ENCODE measurements at places on chromosomes 2 and 18.

DNA sequence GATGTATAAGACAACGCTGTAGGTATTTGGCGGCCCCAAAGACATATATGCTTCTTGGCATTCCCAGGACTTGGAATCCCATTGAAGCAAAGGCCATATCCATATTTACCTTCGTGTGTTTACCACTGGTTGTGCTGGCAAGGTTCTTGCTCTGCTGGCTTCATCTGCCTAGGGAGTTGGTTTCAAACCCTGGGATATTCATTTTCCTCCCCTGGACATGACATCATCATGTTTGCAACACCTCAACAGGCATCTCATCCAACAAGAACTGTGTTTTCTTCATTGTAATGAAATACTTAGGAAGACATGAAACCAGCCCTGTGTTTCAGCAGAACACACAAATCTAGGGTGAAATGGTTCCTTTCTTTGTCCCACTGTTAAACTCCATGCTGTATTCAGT is 77.9 kb upstream of the PHLPP1 start:
- no peak for DNase-seq

GRCh38 chr2:10304458-10305253 is 2.0 kb downstream of the HPCAL1 start:
- DNase-seq = no peak

DNA sequence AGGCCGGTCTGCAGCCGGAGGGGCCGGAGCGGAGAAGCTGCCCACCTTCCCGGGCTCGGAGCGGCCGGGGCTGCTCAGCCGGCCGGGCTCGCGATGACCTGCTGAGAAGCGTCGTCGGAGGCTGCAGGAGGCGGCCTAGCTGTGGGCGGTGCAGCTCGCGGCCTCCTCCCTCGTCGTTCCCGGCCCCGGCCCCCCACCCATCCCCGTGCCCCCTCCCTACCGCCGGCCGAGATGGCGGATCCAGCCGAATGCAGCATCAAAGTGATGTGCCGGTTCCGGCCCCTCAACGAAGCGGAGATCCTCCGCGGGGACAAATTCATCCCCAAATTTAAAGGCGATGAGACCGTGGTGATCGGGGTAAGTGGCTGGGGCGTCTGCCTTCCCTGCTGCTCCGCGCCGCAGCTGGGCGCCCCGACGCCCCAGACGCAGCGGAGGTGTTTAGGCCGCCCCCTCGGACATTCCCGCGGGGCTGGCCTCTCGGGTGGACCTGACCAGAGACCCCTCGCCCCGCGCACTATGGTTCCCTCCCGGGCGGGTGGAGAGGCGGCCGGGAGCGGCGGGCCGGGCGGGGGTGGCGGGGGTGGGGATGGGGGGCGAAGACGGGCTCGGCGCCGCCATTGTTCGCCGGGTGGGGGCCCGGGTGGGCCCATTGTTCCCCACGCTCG is 492 bp downstream of the KIF5C start:
- DNase-seq = no peak

GRCh38 chr2:223251656-223252229 is 199.8 kb downstream of the KCNE4 start:
- no peak for DNase-seq

DNA sequence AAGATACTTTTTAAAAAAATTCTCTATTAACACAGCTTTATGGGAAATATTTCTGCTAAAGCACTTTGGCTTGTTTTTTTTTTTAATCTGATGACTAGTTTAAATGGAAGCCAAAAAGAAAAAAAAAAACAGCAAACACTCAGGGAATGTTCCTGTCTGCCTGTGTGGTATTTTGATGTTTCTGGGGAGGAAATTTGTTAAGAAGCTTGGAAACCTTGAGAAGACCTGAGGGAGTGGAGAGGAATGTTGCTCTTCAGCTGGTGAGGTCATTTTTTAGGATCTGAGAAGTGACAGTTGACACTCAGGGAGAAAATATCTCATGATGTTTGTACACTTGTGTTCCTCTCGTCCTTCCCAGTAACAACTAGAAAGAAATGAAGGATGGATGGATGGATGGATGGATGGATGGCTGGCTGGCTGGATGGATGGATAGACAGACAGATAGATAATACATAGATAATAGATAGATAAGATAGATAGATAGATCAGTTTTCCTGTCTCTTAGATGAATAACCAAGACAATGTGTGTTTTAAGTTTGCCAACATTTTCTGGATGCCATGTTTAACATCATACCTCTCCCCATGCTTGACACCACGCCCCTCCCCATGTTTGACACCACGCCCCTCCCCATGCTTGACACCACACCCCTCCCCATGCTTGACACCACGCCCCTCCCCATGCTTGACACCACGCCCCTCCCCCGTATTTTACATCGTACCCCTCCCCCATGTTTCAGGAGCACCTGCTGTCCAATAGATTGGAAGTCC is 84.8 kb downstream of the CTIF start:
- DNase-seq = no peak

- DNase-seq = no peak
These were observed 2.3 kb upstream of the TMEM150A start for GRCh38 chr2:85604568-85605339.

DNA sequence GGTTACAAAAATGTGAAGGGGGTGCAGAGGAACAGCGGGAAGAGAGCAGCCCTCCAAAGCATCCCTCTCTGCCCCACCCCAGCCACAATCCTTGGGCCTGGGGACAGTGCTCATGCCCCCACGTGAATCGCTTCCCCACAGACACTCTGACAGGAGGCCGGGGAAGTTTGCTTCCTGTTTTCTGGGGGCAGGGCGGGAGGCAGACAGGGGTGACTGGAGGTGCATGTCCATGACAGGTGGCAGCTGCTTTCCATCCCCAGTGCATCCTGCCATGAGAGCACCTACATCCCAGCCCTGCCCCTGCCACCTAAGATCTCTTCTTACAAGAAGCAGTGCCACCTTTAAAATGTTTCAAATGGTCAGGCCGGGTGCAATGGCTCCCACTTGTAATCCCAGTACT is 47.2 kb upstream of the UBE2F start:
- no peak for DNase-seq

GRCh38 chr2:203893401-203893800 is 25.8 kb downstream of the CTLA4 start:
- DNase-seq = no peak

DNA sequence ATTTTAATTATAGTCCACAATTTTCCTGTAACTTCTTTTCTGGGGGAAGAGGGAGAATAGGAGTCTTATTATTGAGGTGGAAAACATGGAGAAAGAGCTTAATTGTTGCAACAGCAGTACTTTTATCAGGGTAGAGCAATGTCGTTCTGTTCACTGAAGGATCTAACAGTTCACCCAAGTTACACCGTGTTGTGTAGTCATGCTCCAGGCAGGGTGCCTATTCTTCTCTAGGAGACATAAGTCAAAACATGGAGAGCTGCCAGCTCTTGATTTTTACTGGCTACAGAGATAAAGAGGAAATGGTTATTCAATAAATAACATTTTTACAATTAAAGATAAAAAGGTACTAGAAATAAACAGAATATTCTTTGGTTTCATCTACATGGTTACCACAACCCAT is 594.3 kb upstream of the NETO1 start:
- no peak for DNase-seq

- no peak for DNase-seq
These were observed 653 bp upstream of the ANKAR start for GRCh38 chr2:189673661-189674373.

GRCh38 chr2:10047616-10048500 is 4.5 kb downstream of the KLF11 start:
- no peak for DNase-seq

- DNase-seq = no peak
These were observed 48.8 kb downstream of the RAB27B start for GRCh38 chr18:54877076-54877475.

- DNase-seq = no peak
These were observed 322.2 kb downstream of the ETAA1 start for GRCh38 chr2:67719351-67719750.

- DNase-seq = no peak
These were observed 234.9 kb upstream of the RASGRP3 start for GRCh38 chr2:33241581-33241980.

GRCh38 chr2:172373766-172374165 is 53.6 kb upstream of the ITGA6 start:
- no peak for DNase-seq

GRCh38 chr18:40094441-40094840 is 1860.6 kb upstream of the PIK3C3 start:
- DNase-seq = no peak

GRCh38 chr2:13113002-13113401 is 396.3 kb downstream of the TRIB2 start:
- DNase-seq = no peak

DNA sequence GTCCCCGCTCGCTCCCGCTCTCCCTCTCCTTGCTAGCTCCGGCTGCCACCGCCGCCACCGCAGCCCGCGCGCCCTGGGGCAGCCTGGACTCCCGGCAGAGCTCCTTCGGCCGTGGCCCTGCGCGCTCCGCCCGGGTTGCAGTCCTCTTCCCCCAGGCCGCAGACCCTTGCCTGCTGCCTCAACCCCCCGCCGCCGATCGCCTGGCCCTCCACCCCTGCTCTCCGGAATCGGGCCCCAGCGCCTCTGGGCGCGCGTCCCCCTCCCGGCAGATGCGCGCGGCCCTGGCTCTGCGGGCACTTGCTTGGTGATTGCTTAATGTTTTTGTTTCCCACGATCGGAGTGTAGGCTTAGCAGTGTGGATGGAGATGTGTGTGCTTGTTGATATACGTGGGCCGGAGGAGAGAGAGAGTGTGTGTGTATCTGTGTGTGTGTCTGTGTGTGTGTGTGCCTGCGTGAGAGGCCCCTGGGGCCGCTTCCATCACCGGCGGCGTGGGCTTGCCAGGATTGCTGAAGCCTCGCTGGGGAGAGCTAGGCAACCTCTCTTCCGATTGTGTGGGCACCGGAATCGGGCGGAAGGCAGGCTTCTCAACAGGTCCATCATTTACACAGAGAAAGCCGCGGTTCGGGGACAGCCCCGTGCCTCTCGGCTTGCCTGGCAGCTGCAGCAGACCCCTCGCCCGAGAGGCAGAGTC is 877 bp downstream of the INHBB start:
- DNase-seq = no peak

- no peak for DNase-seq
These were observed 3.8 kb upstream of the ATP8B1 start for GRCh38 chr18:57806978-57807285.

DNA sequence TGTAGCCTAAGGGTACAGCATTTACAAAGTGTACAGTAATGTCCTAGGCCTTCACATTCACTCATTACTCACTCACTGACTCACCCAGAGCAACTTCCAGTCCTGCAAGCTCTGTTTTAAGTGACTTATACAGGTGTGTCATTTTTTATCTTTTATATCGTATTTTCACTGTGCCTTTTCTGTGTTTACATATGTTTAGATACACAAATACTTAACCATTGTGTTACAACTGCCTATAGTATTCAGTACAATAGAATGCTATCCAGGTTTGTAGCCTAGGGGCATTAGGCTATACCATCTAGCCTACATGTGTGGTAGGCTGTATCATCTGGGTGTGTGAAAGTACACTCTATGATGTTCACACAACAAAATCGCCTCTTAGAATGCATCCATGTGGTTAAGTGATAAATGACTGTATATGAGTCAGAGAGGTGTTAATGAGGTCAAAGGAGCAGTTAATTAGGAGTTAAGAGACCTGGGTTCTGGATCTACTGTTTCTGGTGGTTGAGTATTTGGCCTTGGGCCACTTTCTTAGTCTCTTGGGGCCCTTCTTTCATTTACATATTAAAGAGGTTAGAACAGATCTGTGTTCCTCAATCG is 149.1 kb downstream of the GREB1L start:
- DNase-seq = no peak

GRCh38 chr18:71809711-71810110 is 734.4 kb downstream of the CBLN2 start:
- DNase-seq = no peak
